ENCODE measurements at places on chromosomes 3 and 15.

DNA sequence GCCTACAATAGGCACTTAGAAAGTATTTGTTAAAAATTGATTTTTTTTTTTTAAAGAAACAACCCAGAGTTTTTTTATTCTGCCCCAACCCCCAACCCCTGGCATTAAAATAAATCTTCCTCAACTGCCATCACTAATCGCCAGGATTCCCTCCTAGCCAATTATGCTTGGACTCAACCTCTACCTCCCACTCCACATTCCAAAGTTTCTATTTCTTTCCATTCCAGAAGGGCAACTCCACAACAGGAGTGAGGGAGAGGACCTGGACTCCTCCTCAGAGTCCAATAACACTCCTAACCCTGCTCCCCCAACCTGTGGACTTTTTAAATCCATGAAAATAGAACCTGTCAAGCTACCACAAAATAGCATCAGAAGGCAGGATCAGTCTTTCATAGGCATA is 99.4 kb downstream of the ADAMTS9 start:
- DNase-seq = no peak

DNA sequence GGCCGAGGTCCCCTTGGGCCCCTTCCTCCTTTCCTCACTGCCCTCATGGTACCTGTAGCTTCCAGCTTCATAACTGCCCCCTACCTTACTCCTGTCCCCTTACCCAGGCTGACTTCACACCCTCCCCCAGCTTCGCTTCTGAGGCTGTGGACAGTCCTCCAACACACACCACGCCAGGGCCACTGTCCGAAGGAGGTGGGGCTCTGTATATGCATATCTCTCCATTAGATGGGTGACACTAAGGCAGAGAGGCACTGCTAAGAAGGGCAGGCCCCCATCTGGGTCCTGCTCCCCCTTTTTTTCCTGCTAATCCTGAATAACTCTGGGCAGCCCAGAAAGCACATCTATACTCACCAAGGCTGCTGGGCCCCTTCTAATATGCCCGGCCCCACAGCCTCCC is 1.0 kb upstream of the COL7A1 start:
- DNase-seq = no peak

GRCh38 chr15:35376707-35377106 is 169.3 kb downstream of the DPH6 start:
- no peak for DNase-seq

- peak; percentile 7 for DNase-seq
These were observed 677 bp downstream of the POLQ start for GRCh38 chr3:121545049-121545573.

GRCh38 chr3:190617185-190617584 is 103.3 kb downstream of the IL1RAP start:
- DNase-seq = no peak

- DNase-seq = peak; percentile 96
These were observed at the start of gene SECISBP2L for GRCh38 chr15:49046220-49047102. TSS of gene SECISBP2L (minus strand) at chr15:49046446. CDS start at chr15:49046299, 147 bp downstream.

Measured in hepatocyte (in vitro differentiated cells).